ENCODE measurements at places on chromosomes 6 and 20. TPM values are rescaled to one million over a fixed set of nuclear protein-coding genes. Genes with fewer than 3 reads are reported as not detected.

- H3K27me3 ChIP-seq: peaks cover 5% of the 10 kb centered on the region
- peaks cover 11% of the 10 kb centered on the region for H3K4me1 ChIP-seq
- peak overlapping the region; percentile 95 for H3K4me3 ChIP-seq
- no peak for DNase-seq
- H3K27ac ChIP-seq: no peak overlapping the region
- H3K36me3 ChIP-seq: no peaks in the 10 kb centered on the region
Observed at GRCh38 chr6:80005406-80005805, 957 bp downstream of the TTK start.

DNA sequence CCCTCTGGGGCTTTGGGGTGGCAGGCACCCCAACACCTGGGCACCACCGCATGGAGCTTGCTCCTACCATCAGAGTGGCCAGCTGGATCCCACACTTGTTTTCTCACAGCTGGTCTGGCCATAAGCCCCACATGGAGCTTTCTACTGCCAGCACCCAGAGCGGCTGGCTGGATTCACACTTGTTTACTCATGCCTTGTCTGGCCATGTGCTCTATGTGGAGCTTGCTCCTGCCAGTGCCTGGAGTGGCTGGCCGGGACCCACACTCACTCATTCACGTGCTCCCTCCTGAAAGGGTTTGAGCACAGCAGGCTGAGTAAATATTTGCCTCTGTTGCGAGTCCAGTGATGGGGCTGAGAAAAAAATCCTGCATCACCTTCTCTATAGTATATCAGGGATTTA is 487.0 kb downstream of the CD109 start:
- no peaks in the 10 kb centered on the region for H3K4me1 ChIP-seq
- H3K27me3 ChIP-seq: no peaks in the 10 kb centered on the region
- no peak for DNase-seq
- H3K27ac ChIP-seq: no peak overlapping the region
- no peaks in the 10 kb centered on the region for H3K36me3 ChIP-seq
- no peak overlapping the region for H3K4me3 ChIP-seq

DNA sequence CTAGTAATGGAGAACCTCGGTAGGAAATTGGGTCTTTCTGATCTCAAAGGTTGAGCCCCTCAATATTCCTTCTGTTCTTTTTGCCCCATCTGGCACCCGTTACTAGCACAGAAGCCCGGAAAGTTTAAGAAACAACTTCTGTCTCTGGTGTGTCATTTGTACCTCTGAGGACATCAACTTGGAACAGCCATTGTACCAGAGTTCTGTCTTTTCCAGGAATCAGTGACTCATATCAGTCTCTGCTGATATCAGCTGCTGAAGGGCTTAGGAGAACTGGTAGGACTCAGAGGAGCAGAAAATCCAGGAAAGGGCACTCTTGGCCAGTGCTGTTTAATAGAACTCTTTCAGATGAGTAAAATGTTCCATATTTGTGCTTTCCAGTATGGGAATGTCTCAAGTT is 78.3 kb upstream of the CHD6 start:
- no peak overlapping the region for H3K27ac ChIP-seq
- H3K27me3 ChIP-seq: peaks cover 2% of the 10 kb centered on the region
- no peak overlapping the region for H3K4me3 ChIP-seq
- H3K36me3 ChIP-seq: no peaks in the 10 kb centered on the region

DNA sequence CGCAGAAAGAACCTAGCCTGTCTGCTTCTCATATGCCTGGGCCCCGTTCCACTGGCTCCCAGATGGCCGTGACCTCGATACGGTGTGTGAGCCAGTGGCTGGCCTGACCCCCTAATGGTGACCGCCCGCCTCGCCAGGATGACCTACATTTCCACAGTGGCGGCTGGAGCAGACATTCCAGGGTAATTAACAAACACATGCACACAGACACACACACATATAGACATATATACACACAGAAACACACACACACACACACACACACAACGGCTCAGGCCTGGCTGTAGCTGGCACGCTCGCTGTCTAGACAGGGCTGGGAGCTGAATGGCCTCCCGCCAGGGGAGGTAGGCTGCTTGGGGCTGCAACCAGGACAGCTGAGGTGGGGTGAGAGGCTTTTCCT is 227.1 kb downstream of the ANKRD60 start:
- peaks cover 2% of the 10 kb centered on the region for H3K27me3 ChIP-seq
- H3K4me3 ChIP-seq: no peak overlapping the region
- peaks cover 30% of the 10 kb centered on the region for H3K4me1 ChIP-seq
- H3K36me3 ChIP-seq: no peaks in the 10 kb centered on the region
- no peak overlapping the region for H3K27ac ChIP-seq

GRCh38 chr6:14326774-14327173 is 209.2 kb downstream of the CD83 start:
- H3K4me3 ChIP-seq: no peak overlapping the region
- no peak for DNase-seq
- H3K27me3 ChIP-seq: no peaks in the 10 kb centered on the region
- no peak overlapping the region for H3K27ac ChIP-seq
- H3K4me1 ChIP-seq: peaks cover 2% of the 10 kb centered on the region
- no peaks in the 10 kb centered on the region for H3K36me3 ChIP-seq

- peaks cover 8% of the 10 kb centered on the region for H3K4me1 ChIP-seq
- no peak overlapping the region for H3K4me3 ChIP-seq
- H3K36me3 ChIP-seq: no peaks in the 10 kb centered on the region
- no peak for DNase-seq
- no peaks in the 10 kb centered on the region for H3K27me3 ChIP-seq
- no peak overlapping the region for H3K27ac ChIP-seq
Observed at GRCh38 chr6:146901940-146902816, 302.0 kb upstream of the STXBP5 start.

GRCh38 chr6:154510144-154510905 is at the start of gene CNKSR3:
TSS of gene CNKSR3 (minus strand) at chr6:154510685. CDS start at chr6:154510114, 571 bp downstream.
- peaks cover 5% of the 10 kb centered on the region for H3K27me3 ChIP-seq
- peak within 1 kb of the TSS; percentile 48 for H3K27ac ChIP-seq
- H3K36me3 ChIP-seq: no peaks in the 10 kb centered on the region
- peak; percentile 89 for DNase-seq

Gene ULBP2
- total RNA-seq: 9.9 TPM

All from endothelial cell (in vitro differentiated cells).